ENCODE measurements at places on chromosomes 11 and 22.
A peak's percentile ranks its signal among the peaks of the same experiment; 100 is the strongest.

DNA sequence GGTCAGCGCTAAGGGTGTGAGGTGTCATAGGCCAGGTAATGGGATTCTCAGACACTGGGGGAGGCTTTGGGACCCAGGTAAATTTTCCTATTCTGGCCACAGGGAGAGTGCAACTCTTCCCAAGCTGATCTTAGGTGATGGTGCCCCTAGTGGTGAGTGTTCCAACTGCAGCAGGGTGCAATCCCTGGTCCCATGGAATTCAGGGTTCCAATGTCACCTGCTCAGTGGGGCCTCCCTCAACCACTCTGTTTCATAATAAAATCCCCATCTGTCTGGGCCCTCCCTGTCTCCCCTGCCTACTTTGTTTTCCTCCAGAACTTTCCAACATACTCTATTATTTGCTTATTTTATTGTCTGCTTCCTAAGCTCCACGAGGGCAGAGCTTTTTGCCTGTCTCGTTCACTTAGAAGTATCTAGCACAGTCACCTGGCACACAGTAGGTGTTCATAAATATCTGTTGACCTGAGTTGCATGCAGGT is 2.9 kb upstream of the SGSM1 start:
- peak; percentile 33 for DNase-seq

DNA sequence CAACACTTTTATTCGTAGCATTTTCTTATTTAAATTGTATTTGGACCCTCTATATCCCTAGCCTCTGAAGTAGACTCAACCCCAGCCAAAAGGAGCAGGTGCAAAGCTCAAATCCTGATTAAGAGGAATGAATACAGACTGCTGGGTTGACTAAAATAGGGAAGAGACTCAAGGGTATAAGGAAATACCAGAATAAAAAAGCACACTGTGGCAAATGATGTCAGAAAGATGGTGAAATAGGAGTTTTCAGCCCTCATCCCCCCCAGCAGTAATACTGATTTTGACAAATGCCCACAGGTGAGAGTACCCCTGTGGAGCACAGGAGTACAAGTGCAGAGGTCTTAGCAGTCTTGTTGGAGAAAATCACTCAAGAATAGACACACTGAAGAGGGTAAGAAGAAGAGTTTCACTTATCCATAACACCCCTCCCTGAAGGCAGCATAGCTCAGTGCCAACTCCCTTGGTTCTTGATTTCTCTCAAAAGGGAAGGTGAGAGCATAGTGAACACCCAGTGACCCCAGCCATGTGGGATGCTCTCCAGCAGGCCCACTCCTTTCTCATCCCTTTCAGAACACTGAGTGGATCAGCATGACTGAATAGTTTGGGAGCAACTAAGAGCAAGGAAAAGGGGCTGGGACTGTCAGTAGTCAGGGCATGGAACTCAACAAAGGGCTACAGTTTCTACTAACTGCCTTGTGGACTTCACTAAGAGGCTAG is 71.7 kb downstream of the TBC1D22A start:
- DNase-seq = no peak

- no peak for DNase-seq
Observed at GRCh38 chr11:75591966-75592365, 29.9 kb downstream of the SERPINH1 start.

- DNase-seq = no peak
Observed at GRCh38 chr11:24082860-24083259, 414.0 kb upstream of the LUZP2 start.

DNA sequence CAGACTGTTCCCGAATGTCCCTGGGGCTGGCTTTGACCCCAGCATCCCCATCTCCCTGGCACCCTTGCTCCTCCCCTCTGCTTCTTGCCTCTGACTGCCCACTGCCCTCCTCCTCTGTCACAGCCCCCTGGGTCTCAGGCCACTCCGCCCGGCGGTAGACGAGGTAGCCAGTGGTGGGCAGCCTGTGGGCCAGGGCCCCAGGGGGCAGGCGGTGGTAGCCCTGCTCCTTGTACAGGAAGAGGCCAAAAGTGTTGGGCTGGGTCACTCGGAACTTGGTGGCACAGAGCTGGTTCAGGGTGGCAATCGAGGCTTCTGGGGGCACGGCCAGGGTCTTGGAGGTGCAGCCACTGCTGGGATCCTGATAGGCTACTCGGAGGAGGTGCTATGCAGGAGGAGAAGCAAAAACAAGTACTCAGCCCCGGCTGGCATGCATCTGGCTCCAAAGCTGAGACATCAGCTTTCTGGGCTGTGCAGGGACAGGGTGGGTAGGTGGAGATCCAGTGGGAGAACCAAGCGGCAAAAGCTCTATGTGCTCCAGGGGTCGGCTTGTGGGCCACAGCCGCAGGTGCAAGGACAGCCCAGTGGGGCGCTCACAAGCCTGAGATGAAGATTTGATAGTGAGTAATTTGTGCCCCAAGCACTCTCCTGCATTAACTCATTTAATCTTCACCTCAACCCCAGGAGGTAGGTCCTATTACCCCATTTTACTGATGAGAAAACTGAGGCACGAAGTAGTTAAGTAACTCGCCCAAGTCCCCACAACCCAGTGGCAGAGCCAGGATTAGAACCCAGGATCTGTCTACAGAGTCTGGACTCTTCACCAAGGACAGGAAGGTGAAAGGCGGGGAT is 3.6 kb downstream of the RIN1 start:
- no peak for DNase-seq

- no peak for DNase-seq
Observed at GRCh38 chr22:42068291-42068690, 2.3 kb downstream of the NAGA start.

DNA sequence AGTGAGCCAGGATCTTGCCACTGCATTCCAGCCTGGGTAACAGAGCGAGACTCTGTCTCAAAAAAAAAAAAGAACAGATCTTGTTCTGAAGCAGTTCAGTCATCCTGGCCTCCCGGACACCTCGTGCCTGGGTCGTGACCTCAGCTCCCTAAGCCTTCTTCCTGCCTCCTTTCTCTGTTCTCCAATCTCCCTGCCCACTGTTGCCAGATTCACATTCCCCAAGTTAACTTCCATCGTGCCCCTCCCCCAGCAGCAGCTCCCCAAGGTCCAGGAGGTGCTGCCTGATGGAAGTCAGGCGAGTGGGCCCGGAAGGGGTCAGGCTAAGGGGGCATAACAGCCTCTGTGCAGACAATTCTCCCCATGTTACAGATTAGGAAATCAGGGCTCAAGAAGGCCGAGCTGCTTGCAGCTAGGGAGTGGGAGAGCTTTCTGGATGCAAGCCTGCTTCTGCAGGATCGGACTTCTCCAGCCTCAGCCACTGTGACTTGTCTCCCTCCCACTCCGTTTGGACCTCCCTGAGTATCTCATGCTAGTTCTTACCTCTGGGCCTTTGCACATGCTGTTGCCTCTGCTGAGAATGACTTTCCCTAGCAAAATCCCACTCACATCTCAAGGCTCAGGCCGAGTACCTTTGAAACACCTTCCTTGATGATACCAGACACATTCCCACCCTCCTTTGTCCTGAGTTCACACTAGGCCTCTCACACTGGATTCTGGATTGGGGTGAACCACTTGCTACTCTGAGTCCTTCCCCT is 14.3 kb upstream of the TMEM184B start:
- no peak for DNase-seq
